ENCODE measurements at places on chromosomes 5 and 9. TPM values are rescaled to one million over a fixed set of nuclear protein-coding genes. Genes with fewer than 3 reads are reported as not detected.

DNA sequence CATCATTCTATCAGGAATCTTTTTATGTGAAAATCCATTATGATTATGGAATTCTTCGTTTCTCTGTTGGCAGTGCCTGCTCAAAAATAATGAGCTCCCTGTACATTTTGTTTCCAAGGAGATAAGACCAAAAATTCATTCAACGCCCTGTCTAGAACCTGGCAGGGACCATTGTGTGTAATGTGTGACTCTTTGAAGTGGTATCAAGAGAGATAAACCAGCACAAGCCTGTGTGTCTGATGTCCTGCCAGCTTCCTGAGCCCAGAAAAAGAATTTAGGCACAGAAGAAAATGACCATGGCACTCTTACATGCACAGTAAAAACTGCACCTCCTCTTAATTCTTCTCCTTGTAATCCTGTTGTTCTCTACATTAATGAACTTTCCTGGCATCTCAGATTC, 177.4 kb downstream of the SAXO1 start:
- DNase-seq, result no peak

- no peak for DNase-seq
These were observed 18.0 kb downstream of the TLR4 start for GRCh38 chr9:117722108-117722761.

DNA sequence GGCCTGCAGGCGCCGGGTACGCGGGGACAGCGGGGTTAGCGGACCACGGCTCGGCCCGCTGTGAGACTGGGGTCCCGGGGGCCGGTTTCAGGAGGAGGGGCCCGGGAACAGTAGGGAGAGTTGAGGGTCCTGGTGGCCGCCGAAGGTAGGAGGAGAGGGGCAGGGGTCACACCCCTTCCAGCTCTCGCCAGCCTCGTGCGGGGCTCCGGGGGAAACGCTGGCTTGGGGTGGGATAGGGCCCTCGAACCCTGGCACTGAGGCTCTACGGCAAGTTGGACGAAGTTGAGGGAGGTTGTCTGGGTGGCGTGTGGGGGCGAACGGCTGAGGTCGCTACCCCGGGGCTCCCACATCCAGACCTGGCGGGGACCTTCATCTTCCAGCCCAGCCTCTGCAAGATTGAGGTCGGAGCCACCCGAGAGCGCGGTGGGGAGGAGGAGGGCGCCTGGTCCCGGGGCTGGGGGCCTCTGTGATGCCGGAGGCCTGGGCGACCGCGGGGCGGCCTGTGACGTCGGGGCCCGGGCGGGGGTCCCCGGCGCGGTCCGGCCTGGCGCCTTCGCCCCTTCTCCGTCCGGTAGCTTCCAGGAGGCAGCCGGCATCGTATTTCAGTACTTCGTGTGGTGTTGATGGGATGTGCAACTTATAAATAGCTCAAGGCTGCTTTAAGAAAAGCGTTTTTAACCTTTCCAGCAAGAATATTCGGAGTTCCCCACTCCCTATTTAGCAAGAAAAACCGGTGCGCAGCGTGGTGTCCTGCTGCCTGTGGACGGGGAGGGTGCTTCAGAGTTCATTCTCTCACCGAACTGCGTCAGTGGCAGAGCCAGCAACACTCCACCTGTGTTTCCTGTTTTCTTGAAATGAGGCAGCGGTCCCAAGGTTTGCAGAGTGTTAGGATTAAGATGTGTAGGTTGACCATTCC, 902 bp downstream of the HABP4 start:
- DNase-seq, result no peak

- DNase-seq, result no peak
These were observed 456.7 kb downstream of the ZNF608 start for GRCh38 chr5:124289641-124290311.

DNA sequence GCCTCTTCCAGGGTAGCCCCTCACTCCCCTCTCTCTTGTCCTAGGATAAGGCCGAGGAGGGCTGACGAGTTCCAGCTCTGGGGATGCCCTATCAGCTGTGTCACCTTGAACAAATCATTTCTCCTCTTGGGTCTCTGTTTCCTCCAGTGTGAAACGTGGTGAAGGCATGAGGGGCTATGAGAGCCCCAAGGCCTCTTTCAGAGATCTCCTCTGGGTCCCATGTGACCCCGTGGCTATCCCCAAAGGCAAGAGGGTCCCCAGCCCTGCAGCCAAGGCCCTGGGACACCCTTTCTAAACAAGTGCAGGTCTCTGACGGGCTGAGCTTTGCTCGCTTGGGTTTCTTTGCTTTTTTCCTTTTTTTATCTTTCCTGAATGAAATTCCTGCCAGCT, 25.5 kb upstream of the SPTLC1 start:
- DNase-seq, result no peak

GRCh38 chr5:113169720-113170119, 193.1 kb downstream of the DCP2 start:
- no peak for DNase-seq

DNA sequence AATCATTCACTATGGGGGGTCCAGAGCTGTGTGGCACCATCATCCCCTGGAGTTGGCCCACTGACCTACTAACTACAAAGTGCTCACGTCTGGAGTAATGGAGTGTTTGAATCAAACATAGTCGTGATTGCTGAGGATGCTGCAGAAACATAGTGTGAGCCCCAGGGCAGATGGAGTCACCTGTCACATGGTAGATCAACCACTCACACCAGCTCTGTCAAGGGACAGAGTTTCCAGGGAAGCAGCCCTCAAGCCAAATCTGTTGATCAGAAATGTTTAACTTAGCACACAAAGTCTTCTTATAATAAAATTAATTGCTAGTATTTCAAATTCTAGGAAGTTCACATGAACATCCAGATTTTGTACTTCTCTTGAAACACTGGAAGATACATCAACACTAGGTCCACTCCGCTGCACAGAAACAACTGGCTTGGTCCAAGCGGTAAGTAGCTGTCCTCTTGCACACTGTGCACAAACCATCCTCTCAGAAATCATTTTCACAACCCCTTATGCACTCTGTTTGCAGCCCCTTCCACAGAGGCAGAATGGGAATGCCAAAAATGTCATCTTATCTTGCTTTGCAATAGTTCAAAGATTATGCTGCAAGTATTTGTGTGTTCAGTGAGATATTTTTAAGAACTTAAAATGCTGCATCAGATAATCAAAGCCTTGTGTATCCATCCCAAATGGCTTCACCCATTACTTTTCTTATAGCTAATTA, 191.0 kb downstream of the EPB41L4A start:
- DNase-seq, result no peak

- no peak for DNase-seq
These were observed 335.3 kb downstream of the MARCHF11 start for GRCh38 chr5:15844253-15844652.

GRCh38 chr5:1779782-1780613, 19.6 kb downstream of the MRPL36 start:
- no peak for DNase-seq

- DNase-seq, result no peak
These were observed 17.8 kb upstream of the S1PR3 start for GRCh38 chr9:88973281-88974045.

Gene C8G
- total RNA-seq, result not detected

Gene PRR16
- 2.3 TPM for total RNA-seq

Gene DNLZ
- total RNA-seq, result 12.4 TPM

Gene SLC34A3
- 0.11 TPM for total RNA-seq

All from esophagus squamous epithelium (tissue), 5 donors.